8988T (cell line): ENCODE measurements at places on chromosomes 6 and 20.

- DNase-seq = no peak
Observed at GRCh38 chr6:17138033-17138432, 36.2 kb downstream of the STMND1 start.

DNA sequence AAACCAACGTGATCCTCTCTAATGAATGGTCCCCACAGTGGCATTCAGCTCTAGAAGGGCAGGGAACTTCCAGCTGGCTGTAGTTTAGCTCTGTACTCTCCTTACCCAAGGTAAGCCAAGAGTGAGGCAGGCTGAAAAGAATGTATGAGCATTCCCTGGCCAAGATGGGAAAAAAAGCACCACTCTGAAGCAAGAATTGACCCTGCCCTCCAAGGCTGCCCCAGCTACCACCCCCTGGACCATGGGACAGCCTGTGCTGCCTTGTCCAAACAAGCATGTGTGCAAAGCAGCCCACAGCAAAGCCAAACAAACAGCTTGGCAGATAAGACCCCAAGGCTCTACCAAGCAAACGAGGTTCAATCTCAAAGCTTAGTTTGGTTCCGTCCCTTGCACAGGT, 73.9 kb downstream of the GFOD1 start:
- DNase-seq = no peak

DNA sequence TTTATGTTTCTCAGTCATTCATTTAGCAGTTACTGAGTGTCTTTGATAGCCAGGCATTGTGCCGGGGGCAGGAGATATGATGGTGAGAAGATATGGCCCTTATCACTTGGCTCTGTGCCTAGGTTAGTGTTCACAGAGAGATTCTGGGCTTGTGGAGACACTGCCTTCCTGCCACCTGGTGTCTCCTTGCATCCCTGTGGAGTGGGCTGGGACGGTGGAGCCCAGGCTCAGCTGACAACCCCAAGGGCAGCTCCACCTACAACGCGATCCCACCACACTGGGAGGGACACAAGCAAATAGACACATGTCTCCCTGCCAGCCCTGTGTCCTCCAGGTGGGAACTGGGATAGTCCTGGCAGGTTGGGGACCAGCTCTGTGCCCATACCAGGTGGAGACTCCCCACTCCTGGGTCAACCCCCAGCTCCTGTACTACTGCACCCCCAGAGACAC, 30.3 kb upstream of the VEGFA start:
- no peak for DNase-seq

- DNase-seq = no peak
Observed at GRCh38 chr20:48383252-48383651, 444.5 kb downstream of the PREX1 start.

- DNase-seq = no peak
Observed at GRCh38 chr6:125469915-125470314, 168.1 kb upstream of the HDDC2 start.

DNA sequence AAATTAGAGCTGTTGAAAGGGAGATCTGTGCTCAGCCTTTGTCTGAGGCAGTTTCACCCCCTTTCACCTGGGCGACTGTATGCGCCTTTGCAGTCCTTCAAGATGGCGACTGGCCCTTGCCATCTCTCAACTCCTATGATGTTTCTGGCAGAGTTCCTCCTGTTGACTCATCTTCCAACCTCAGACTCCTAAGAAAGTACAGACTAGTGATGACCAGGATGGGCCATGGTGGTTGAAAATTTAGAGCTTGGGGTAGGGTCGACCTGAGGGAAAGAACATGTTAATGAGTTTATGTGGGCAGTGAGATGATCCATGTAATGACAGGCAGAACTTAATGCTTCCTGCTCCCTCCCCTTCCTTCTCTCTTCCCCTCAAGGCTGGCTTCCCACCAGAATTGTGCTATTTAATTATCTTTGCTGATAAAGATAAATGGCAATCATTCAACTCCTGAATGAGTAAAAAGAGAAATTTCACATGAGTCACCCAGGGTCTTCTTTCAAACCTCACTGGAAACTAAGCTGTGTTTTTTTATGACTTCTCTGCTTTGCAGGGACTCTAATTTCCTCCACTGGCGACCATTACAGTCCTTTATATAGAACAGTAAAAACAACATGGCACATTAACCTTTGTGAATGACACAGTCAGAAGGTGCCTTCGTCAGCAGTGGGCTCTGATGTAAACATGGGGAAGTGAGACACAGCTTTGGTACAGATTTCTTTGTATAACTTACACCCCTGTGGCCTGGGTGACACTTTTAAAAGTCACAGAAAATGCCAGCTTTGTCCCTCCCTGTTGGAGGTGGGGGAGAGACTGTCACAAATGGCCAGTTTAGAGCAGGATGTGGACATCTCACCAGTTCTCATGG, 103.5 kb downstream of the SCP2D1 start:
- DNase-seq = no peak

DNA sequence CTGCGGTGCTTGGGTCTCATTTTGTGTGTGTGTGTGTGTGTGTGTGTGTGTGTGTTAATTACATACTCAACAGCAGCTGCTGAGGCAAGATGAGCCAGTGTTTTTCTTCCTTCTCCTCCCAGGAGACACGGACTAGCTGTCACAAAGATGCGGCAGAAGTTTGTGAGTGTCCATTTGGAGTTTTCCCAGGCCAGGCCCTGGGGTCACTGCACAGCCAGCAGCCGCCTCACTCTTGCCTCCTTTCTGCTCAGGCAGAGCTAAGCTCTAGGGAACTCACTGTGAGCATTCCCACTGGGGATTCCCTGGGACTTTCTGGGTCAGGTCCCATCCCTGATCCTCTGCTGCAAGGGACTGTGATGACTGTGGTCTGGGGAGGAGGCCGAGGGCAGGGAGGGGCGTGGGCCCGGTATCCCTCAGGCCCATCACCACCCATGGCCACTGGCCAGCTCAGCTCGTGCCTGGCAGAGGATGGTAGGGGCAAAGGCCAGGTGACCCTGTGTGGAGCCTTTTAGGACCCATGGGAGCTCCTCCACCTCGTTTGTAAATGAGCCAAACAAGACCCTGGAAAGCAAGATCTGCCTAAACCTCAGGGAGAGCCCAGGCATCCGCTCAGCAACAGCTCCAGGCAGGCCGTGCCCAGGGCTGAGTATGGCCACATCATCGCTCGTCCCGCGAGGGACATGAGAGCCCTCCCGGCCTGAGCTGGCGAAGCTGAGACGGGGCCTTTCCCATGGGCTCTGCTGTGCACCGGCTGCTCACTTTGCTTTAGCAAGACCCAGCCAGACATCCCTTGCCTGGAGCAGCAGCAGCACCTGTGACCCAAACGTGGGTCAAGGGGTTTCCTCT, 102.0 kb downstream of the PSMB1 start:
- no peak for DNase-seq

- no peak for DNase-seq
Observed at GRCh38 chr6:11245381-11246256, 13.2 kb upstream of the NEDD9 start.

DNA sequence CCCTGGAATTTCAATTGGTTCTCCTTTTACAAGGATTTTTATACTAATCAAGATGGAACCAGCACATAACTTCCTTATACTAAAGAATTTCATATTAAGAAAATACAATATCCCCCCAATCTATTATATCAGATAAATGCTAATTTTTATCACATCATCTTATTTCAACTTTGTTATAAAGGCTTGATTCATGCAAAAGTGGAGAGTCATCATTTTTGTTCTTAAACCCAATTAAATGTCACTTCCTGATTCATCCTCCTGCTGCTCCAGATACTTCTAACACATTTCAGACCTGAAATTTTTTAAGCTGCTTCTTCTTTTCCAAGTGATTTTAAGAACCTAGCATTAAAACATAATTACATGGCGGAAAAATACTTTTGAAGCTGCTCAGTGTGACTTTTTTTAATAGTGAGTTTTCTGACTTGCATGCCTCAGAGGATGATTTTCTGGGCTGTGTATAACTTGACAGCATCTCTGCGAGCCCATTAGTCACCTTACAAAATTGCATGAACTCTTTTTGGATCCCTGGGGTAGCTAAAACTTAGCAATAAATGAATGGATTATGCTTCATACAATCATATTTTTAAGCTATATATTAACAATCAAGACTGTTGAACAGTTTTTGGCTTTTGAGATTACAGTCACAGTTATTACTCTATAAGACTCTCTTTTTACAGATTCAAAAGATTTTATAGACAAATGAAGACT, 134.1 kb downstream of the ELOVL4 start:
- no peak for DNase-seq

DNA sequence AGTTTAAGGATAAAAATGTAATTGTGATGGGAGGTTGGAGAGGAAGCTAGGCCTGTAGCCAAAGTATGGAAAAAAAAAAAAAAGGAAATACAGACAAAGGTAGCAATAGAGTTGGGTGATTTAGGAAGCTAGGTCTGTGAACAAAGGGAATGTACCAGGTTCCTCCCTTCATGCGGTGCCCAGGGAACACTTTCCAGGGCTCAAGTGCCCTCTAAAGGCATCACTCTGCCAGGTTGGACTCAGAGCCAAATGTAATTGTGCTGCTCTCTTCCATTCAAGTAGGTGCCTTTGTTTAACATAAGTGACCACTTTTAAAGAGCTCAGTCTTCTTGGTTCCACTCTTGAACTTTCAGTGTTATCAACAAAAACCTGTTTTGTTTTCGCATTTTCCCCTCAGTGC, 159.7 kb upstream of the AHI1 start:
- no peak for DNase-seq

DNA sequence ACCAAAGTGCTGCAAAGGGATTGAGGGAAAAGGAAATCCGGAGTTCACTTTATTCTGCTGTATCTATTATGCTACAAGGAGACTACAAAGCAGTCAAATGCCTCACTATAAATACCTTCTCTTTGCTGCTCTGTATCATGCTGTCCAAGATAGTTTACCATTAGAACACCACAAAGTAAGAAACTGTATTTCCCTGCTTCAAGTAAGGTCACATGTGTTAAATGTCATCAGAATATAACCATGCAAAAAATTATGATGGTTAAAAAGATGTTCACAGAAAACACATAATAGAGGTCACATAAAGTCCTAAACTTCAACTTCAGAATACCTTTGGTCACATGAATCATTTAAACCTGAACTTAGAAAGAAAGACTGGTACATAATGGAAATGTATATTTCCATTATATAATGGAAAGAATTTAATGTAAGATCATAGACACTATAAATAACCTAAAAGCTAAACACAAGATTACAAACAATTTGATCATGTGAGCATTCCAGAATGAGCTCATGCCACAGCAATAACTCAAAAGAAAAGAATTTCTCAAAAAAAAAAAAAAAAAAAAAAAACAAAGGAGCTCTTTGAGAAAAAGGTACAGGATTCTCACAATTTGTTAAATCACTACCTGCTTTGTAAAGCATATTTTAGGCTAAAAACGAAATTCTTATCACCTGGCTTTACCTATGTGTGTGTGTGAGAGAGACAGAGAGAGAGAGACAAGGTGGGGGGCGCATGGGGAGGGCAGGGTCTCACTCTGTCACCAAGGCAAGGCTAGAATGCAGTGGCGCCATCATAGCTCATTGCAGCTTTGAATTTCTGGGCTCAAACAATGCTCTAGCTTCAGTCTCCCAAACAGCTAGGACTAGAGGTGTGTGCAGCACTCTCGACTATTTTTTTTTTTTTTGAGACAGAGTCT, 58.7 kb downstream of the KIF13A start:
- no peak for DNase-seq

GRCh38 chr6:24581084-24581669, 64.8 kb downstream of the KIAA0319 start:
- DNase-seq = no peak

DNA sequence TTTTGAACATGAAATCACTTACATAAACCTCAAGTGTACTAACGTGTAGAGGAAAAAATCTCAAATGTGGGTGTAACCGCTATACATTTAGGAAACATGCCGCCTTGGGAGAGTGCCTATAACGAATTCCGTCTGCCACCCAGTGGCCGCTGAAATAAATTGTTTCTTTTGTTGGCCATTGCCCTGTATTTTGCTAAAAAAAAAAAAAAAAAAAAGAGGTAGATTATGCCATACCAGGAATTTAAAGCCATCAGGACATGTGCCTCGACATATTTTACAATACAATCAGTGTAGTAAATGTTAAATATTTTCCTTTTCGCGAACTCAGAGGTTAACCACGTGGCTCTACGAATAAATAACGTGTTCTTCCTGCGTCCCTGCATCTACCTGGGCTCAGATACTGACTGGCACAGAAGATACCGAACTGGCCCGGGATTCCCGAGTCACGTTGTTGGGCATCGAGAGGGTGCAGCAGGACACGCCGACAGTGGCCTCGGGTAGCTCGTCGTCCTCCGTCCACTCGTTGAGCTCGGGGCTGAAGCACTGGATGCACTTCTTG, 14.3 kb downstream of the KLHL31 start:
- no peak for DNase-seq

- DNase-seq = no peak
Observed at GRCh38 chr20:57166568-57167291, 99.7 kb downstream of the BMP7 start.

DNA sequence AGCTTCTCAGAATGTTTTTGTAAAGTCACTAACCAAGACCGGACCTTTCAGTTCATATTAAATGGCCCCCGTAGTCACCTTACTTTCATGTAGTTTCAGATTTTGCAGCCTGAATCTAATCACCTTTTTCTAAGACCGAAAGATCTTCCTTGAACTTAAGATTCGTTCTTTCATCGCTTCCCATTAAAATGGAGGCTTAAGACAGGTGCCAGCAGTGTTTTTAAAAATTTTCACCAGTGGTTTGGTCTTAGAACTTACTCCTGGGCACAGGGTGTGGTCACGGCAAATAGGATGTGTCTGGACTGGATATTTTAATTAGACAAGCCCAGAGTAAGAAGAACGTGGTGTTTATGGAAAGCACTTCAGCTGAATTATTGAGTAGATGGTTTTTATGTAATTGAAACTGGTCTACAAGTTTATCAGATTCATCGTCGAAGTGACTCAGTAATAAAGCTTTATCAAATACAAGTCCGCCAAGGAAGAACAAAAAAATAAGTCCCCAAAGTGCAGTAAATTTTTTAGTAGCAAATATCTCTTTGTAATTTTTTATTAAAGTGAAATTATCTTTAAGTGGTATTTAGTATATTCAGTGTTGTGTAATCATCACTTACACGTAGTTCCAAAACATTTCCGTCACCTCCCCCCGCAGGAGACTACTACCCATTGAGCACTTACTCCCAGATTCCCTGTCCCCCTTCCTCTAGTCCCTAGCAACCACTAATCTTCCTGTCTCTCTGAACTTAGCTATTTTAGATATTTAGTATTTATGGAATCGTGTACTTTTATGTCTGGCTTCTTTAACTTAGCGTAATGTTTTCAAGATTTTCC, 868 bp downstream of the SRSF3 start:
- DNase-seq = no peak

- no peak for DNase-seq
Observed at GRCh38 chr6:9252799-9253198, 817.5 kb upstream of the SLC35B3 start.

GRCh38 chr6:27669624-27670301, 196.9 kb upstream of the ZNF184 start:
- DNase-seq = no peak

GRCh38 chr6:41252401-41253169, 24.4 kb downstream of the TREML4 start:
- DNase-seq = no peak
